ENCODE measurements at places on chromosomes 16 and 17.

DNA sequence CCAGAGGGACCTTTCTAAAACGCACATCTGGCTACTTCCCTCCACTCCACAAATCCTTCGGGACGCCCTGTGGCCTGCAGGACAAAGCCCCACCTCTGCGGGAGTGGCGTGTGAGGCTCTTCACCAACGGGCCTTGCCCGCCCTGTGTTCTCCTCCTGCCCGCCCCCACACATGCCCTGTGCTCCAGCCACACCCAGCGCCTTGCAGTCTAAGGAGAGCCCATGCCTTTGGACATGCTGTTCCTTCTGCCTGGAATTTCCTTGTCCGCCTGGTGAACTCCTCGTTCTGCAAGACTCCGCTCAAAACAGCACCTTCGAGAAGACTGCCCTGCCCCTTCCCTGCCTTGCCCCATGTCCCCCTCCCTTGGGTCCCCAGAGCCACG is 7.4 kb downstream of the ELOB start:
- peak; percentile 23 for DNase-seq

- no peak for DNase-seq
These were observed 74.1 kb upstream of the NKD1 start for GRCh38 chr16:50474138-50474537.

- no peak for DNase-seq
These were observed 36.7 kb upstream of the PIK3R6 start for GRCh38 chr17:8904201-8904600.

GRCh38 chr16:56673921-56674320 is 4.3 kb downstream of the MT1H start:
- peak; percentile 41 for DNase-seq

DNA sequence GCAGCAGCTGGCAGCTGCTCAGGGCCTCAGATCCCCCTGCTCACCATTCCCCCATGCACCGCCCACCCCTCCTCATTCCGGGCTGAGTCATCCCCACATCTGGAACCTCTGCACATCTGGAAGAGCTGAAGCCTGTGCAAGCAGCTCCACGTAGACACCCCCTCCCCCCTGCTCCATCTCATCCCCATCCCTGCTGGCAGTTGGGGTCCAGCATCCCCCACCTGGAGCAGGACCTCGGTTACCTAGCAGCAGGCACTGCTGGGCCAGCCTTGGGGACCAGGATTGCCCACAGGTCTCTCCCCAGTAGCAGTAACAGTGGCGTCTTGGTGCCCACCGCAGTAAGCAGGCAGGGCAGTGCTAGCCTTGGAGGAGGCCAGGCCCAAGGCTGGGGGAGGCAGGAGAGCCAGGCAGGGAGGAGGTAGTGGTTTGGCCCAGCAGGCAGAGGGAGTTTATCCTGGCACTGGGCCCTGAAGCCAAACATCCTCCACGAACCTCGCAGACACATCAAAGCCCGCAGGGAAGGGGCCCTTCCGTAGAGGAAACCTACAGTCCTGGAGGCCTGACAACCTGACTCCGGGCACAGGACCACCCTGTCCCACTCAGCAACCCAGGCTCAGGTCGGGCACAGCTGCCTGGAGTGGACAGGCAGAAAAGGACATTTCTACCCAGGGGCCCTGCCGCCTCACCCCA is 7.7 kb upstream of the TMEM92 start:
- DNase-seq = peak; percentile 92

All from EH (cell line).